T-cell (primary cell): ENCODE measurements at places on chromosomes 2 and 18. TPM values are rescaled to one million over a fixed set of nuclear protein-coding genes. Genes with fewer than 3 reads are reported as not detected.

Gene WNT10A
- total RNA-seq, result 6.1 TPM

Gene ALPG
- total RNA-seq, result not detected

Gene CENPA
- total RNA-seq, result 0.55 TPM

Gene GALNT13
- total RNA-seq, result 0.10 TPM

Gene SIX3
- total RNA-seq, result 0.23 TPM

Gene TMEM198
- 0.79 TPM for total RNA-seq

Gene ST6GAL2
- not detected for total RNA-seq

DNA sequence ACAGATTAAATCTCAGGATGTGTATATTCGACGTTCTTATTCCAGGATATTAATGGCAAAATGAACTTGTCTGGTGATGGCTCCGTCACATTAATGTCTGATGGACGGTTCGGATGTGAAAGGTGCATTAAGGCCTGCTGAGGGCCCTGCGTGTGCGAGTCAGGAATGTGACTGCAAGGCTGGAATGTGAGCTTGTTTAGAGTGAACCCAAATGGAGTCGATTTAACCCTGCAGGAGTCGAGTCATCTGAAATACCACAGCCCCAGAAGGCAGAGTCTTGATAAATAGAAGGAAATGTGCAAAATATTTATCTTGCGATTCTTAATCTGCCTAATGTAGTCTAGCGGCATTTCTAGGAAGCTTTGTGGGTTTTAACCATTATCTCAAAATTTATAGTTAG lies 44.3 kb downstream of the RDH14 start:
- H3K27me3 ChIP-seq, result peaks cover 16% of the 10 kb centered on the region
- no peak overlapping the region for H3K27ac ChIP-seq
- no peak for DNase-seq
- H3K4me3 ChIP-seq, result no peak overlapping the region
- no peaks in the 10 kb centered on the region for H3K4me1 ChIP-seq
- no peaks in the 10 kb centered on the region for H3K36me3 ChIP-seq

- no peaks in the 10 kb centered on the region for H3K27me3 ChIP-seq
- no peaks in the 10 kb centered on the region for H3K36me3 ChIP-seq
Measured at GRCh38 chr2:46369783-46370182, 72.6 kb downstream of the EPAS1 start.

GRCh38 chr2:70709275-70710037 lies 58.5 kb downstream of the ADD2 start:
- no peaks in the 10 kb centered on the region for H3K27me3 ChIP-seq
- H3K4me3 ChIP-seq, result no peak overlapping the region
- H3K27ac ChIP-seq, result no peak overlapping the region
- H3K36me3 ChIP-seq, result no peaks in the 10 kb centered on the region
- no peak for DNase-seq

- H3K27ac ChIP-seq, result no peak overlapping the region
- H3K4me1 ChIP-seq, result peaks cover 5% of the 10 kb centered on the region
- peaks cover 52% of the 10 kb centered on the region for H3K27me3 ChIP-seq
- H3K4me3 ChIP-seq, result no peak overlapping the region
- H3K36me3 ChIP-seq, result no peaks in the 10 kb centered on the region
Measured at GRCh38 chr2:1747065-1747941, 3.0 kb upstream of the PXDN start.

- peaks cover 3% of the 10 kb centered on the region for H3K4me1 ChIP-seq
- H3K4me3 ChIP-seq, result no peak overlapping the region
- no peak for DNase-seq
- H3K27ac ChIP-seq, result no peak overlapping the region
- peaks cover 11% of the 10 kb centered on the region for H3K27me3 ChIP-seq
Measured at GRCh38 chr18:46660957-46661749, 4.1 kb upstream of the LOXHD1 start.

- H3K36me3 ChIP-seq, result no peaks in the 10 kb centered on the region
- no peaks in the 10 kb centered on the region for H3K27me3 ChIP-seq
- no peak overlapping the region for H3K27ac ChIP-seq
- H3K4me1 ChIP-seq, result no peaks in the 10 kb centered on the region
Measured at GRCh38 chr18:34514238-34514637, 195.9 kb upstream of the DTNA start.

- no peak overlapping the region for H3K4me3 ChIP-seq
- H3K4me1 ChIP-seq, result no peaks in the 10 kb centered on the region
- H3K27ac ChIP-seq, result no peak overlapping the region
- H3K36me3 ChIP-seq, result no peaks in the 10 kb centered on the region
- no peaks in the 10 kb centered on the region for H3K27me3 ChIP-seq
Measured at GRCh38 chr18:41761333-41762018, 193.6 kb upstream of the PIK3C3 start.

DNA sequence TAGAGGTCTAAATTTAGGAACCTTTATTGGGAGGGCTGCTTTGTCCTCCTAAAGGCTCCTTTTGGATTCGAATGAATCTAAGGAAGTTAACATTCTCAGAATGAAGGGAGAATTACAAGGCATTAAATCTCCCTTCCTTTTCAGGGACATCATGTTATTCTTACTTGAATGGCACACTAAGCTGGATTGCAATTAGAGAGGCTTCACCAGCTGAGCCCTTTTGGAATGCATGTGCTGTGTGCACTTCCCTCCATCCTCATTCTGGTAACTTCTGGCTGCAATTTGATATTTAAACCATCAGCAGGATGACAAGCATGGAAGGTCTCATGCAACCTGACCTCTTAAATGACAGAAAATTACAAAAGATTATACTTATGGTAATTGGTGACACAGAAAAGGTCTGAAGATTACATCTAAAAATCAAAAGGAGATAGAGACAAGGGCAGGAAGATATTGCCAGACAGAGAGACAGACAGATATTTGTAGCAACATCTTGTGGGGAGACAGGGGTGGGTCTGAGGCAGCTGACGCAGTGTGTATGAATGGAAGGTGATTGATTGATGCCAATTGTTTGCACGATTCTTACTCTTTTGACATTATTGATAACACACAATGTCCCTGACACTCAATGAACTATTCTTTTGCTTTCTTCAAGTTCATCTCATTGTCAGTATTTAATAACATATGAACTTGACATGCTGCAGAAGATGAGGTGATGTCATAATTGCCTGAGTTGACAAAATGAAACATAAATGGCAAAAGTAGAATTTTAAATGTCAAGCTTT lies 570.8 kb upstream of the GYPC start:
- H3K36me3 ChIP-seq, result no peaks in the 10 kb centered on the region
- no peak for DNase-seq
- H3K27me3 ChIP-seq, result no peaks in the 10 kb centered on the region
- H3K27ac ChIP-seq, result no peak overlapping the region
- no peak overlapping the region for H3K4me3 ChIP-seq
- no peaks in the 10 kb centered on the region for H3K4me1 ChIP-seq

DNA sequence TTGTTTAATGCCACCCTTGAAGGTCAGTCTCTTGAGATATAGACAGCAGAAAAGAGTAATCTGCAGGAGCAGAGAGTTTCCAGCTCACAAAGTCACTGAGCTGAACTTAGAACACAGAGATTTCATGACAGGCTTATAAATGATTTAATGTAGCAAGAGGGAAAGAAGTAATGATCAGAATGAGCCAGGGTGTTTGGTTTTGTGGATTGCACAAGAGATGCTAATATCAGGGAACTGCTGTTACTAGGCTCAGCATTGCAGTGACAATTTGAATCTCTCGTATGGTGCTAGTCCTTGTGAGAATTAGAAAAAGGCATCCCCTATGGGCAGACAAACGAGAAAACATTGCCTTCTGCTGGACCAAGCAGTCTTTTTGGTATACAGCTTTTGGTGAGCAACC lies 61.7 kb upstream of the ITGB6 start:
- no peaks in the 10 kb centered on the region for H3K36me3 ChIP-seq
- H3K27me3 ChIP-seq, result no peaks in the 10 kb centered on the region
- H3K27ac ChIP-seq, result no peak overlapping the region

- no peaks in the 10 kb centered on the region for H3K27me3 ChIP-seq
- H3K36me3 ChIP-seq, result peaks cover 41% of the 10 kb centered on the region
- no peak overlapping the region for H3K27ac ChIP-seq
- no peaks in the 10 kb centered on the region for H3K4me1 ChIP-seq
Measured at GRCh38 chr2:233375490-233376314, 21.4 kb downstream of the DGKD start.
